ENCODE measurements at places on chromosomes 5 and 9.

GRCh38 chr5:154966081-154966841, 25.4 kb downstream of the MRPL22 start:
- no peak for DNase-seq

DNA sequence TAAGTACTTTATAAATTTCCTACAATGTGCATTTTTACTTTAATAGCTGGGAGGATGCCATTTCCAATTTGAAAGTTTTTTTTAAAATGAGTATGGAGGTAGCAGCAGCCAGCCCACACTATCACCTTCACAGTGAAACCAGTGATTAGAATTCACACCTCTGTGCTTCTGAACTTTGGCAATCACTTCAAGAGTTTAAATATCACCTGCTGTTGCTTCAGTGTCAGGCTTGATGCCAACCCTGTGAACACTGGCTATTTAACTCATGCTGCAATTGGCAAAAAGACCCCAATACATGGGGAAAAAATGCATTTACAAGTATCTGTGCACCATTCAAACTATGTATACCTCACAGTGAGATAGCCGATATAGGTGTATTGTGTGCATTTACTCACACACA, 57.4 kb downstream of the CDK5RAP2 start:
- DNase-seq = no peak

- peak; percentile 20 for DNase-seq
Measured at GRCh38 chr9:22452415-22453010, 5.9 kb downstream of the DMRTA1 start.

DNA sequence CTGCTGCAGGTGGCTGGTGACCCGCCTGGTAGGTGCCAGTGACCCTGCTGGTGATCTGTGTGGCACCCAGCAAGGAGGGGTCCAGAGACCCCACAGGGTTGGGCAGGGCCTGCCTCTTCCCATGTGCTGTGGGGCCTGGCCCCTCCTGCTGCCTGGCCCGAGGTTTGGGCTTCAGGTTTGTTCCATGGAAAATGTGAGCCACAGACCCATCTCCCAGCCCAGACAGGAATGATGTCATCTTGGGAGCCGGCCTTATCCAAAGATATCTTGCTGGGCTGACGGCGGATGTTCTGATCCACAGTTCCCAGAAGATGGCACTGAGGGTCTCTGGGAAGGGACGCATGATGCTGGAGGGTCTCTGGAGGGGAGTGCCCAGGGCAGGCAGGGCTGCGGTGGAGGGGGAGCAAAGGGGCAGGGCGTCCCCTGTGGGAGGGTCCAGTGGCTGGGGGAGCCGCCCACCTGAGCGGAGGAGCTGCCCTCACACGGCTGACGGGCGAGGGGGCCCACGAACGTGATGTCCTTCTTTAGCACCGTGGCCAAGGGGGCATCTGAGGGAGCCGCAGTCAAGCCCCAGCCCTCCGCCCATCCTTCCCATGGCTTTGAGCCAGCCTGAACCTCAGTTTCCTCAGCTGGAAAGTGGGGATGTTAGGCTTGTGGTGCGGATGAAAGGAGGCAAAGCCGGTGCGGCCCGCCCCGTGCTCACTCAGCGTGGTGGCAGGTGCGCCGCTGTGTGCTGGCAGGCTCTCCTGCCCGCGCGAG, 68.1 kb downstream of the COL5A1 start:
- no peak for DNase-seq

DNA sequence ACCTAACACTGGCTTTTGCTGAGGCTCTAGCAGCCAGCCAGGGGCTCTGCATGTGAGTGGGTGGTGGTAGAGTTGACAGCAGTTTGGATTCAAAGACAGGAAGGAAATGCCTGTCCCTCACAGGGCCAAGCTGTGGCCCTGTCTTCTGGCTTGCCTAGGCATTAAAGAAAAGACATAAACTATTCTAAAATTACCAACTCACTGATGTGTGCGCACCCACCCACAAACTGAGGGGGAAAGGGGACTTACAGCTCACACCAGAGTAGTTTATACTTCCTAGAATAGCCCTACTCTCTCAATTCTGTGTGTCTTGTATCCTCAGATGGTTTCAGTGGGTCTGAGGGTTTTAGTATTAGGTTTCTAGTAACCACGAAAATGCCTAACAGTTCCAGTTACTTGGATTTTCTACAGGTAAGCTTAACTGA, 18.3 kb upstream of the IL13 start:
- no peak for DNase-seq

DNA sequence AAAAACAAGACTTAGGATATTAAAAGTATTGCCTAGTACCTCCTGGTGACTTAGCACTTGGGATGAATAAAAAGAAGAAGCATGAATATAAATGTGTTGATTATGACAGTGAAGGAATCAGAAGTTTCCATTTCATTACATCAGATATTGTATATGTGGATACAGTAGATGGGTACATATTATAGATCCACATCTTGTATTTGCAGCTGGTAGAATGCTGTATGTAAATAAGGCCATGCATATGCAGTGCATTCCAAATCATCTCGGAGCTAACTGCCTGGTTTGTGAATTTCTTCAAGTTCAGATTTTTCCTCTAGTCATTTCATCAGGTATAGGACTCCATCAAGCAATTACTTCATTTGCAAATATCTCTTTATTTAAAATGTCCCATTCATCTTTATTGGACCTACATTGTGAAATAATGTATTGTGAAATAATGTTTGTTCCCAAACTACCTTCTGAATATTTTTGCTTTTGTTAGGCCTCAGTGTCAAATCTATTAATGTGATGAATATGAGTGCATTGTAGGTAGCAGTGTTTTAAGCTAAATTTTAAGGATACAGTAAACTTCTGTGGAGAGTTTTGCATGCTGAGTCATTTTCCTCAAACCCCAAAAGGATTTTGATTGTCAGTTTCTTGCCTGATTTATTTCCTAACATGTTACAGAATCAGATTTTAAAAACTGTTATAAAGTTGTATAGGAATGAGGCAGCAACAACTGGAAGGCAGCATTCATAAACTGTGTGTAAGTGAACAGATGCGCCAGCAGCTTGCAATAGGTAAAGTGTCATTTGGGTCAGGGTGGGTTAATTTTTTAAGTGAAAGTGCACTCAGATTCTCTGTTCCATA, 370.8 kb upstream of the RIOK2 start:
- DNase-seq = no peak

- peak; percentile 11 for DNase-seq
Measured at GRCh38 chr5:175478384-175479124, at the start of gene SFXN1. Gene SFXN1 (plus strand): TSS chr5:175478560. CDS start chr5:175492104, 13,544 bp downstream.

- no peak for DNase-seq
Measured at GRCh38 chr5:33470544-33470943, 29.8 kb downstream of the TARS1 start.

DNA sequence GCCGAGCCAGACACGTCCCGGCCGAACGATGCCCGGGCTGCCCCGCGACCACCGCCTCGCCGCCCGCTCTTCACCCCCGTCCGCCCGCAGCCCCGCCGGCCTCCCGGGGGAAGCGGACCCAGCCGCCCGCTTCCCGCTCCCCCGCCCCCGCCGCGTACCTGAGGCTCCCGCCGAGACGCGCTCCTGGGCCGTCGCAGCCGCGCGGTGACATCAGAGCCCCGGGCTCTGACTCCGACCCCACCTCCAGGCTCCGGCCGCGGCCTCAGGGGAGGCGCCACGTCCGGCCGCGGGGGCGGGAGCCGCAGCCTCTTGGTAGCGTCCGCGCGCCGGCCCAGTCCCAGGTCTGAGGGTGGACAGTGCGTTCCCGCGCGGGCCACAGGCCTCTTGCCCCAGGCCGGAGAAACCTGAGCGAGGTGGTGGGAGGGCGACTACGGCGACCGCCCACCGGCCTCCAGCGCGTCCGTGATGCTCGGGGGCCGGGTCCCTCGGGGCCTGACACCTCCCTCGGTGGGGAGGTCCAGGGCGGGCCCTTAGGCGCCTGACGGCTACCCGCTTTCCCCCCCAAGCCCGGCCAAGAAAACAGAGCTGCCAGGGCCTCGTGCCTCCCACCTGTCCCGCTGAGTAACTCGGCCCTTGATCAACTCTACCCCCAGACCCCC, at the start of gene SHROOM1:
Gene SHROOM1 (minus strand): TSS at position 212 of the 659 bp plus-strand sequence. CDS start 4,507 bp downstream, outside the sequence.
- DNase-seq = no peak

DNA sequence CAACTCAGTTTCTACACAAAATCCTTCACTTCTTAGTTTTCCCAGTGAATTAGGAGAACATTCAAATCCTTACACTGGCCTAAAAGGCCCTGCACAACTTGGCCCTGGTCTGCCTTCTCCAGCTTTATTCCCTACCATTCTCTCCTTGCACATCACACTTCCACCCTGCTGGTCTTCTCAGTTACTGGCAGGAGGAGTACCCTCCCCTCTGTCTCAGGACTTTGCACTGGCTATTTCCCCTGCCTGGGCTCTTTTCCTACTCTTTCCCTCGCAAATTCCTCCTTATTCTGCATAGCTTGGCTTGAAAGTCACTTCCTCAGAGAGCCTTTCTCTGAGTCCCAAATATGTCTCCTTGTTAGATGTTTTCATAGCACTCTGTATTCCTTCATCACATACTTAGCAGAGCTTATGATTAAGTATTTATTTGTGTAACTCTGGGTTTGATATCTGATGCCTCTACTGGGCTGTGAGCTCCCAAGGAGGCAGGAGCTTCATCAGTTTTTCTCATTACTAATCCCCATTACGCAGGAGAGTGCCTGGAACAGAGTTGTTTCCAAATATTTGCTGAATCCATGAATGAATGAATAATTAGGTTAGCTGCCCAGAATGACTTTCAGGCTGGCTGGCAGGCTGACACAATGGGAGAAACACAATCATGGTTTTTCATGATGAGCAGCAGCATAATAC, 159.8 kb upstream of the KLF9 start:
- no peak for DNase-seq

- no peak for DNase-seq
Measured at GRCh38 chr9:92360083-92360482, 34.3 kb downstream of the CENPP start.

GRCh38 chr5:159965031-159965837, 43.7 kb upstream of the TTC1 start:
- no peak for DNase-seq

- no peak for DNase-seq
Measured at GRCh38 chr5:67006500-67006848, 190.1 kb downstream of the CD180 start.

DNA sequence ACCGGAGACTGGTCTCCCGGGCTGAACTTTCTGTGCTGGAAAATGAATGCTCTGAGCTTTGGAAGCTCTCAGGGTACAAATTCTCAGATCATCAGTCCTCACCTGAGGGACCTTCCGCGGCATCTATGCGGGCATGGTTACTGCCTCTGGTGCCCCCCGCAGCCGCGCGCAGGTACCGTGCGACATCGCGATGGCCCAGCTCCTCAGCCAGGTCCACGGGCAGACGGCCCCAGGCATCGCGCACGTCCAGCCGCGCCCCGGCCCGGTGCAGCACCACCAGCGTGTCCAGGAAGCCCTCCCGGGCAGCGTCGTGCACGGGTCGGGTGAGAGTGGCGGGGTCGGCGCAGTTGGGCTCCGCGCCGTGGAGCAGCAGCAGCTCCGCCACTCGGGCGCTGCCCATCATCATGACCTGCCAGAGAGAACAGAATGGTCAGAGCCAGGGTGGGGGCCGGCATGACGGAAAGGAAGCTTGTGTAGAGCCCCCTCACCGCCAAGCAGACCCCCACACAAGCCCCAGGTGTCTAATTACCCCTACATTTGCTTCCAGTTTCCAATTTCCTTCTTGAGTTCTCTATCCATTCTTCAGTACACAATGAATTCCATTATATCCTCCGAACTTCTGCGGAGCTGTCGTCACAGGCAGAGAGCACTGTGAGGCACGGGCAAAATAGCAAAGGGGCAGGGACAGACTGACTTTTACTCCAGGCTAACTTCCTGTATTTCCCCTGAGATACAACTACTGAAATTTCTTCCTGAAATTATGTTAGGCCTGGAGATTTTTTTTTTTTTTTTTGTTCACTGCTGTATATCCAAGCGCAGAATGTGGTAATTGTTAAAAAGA, 23.2 kb downstream of the CDKN2A start:
- DNase-seq = no peak

DNA sequence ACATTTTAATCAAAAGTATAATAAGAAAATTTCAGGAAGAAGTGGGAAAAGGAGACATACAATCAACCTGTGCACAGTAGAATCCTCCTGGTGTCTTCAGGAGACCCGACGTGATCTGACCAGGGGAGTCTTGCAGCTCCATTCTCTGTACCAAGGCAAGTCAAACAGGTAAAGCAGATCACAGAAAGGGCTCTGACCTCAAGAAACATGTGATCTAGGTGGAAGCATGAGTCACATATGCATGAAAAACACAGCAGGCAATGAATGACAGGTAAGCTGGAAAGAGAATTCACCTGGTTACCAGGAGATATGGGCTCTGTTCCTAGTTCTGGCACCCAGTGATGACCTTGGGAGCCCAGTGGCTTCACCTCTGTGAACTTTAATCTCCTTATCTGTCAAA, 19.4 kb upstream of the FABP6 start:
- DNase-seq = no peak

DNA sequence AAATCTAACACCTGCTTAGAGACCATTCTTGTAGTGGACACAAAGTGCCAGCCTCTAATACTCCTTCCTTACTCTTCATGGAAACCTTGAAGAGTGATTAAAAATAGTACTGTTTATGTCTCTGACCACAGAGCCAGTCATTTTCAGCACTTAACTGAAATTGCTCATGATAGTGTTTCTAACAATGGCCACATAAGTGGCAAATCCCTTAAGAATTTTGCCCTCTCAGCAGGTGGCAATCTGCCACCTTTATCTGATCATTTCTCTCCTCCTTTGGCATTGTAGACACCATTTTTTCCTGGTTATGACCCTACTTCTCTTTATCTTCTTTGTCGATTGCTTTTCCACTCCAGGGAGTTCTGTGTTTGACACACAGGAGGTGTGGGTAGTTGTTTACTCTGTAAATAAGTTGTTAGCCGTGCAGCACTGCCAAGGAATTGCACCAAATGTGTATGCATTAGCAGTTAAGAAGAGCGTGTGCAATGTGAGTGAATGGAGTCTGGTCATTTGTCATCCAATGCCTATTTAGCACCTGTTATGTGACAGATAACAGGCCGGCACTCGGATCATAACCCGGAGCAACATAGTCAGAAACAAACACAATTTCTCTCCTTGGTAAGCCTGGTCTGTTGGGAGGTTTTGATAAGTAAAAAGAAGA, 36.8 kb upstream of the STARD4 start:
- DNase-seq = no peak

DNA sequence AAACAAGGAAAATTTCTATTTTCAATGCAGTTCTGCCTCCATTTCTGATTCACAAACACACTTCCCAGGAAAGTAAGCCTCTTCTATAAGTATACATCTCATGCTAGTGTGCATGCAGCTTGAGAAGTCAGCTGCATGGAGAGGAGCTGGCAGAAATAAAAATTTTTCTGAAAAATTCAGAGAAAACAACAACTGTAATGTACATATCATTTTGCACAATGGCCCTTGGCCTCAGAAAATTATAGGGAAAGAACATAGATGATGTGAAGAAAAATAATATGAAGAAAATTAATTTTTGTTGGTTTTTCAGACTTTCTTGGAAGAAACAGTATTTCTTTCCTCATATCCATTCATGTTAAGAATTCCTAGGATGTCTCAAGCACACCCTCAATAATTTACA, 277.8 kb upstream of the ADRA1B start:
- no peak for DNase-seq
